ENCODE measurements at places on chromosomes 3 and 15. TPM values are rescaled to one million over a fixed set of nuclear protein-coding genes. Genes with fewer than 3 reads are reported as not detected.

The TLR9 gene
- not detected for total RNA-seq

The SYNPR gene
- total RNA-seq: not detected

The CPLX3 gene
- total RNA-seq: not detected

The CLRN1 gene
- not detected for total RNA-seq

The OR4M2 gene
- not detected for total RNA-seq

The KLHL40 gene
- total RNA-seq: not detected

The TYRO3 gene
- total RNA-seq: 0.66 TPM

The C3orf80 gene
- total RNA-seq: 0.23 TPM

The SLCO2A1 gene
- not detected for total RNA-seq

The CTXN2 gene
- total RNA-seq: not detected

The CHST13 gene
- not detected for total RNA-seq

The HIGD2B gene
- 0.53 TPM for total RNA-seq

The TM4SF4 gene
- total RNA-seq: not detected

The U2SURP gene
- 163 TPM for total RNA-seq

The RASL12 gene
- total RNA-seq: not detected

The ELL3 gene
- total RNA-seq: 0.49 TPM

The H1-8 gene
- total RNA-seq: not detected

The CD200R1 gene
- 11.7 TPM for total RNA-seq
